ENCODE measurements at places on chromosomes 6 and 20.

GRCh38 chr6:35359744-35360348, 17.5 kb downstream of the PPARD start:
- DNase-seq = no peak

- no peak for DNase-seq
Measured at GRCh38 chr20:11564491-11564890, 353.2 kb upstream of the BTBD3 start.

DNA sequence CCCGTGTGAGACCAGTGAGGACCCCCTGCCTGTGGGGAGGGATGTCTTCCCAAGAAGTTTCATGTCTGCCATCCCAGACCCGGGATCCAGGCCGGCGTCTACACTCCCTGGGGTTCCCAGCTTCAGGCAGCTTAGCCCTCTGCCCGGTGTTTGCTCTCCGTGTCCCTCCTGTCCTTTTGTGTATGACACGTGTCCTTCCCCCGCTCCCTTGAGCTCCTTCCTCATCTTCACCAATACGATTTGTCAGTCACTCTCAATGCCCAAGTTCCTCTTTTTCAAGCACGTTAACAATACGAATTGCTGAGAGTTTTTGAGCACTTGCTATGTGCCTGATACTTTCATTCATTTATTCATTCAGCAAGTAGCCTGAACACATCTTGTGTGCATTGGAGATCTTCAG, 115.6 kb upstream of the PTPN1 start:
- DNase-seq = no peak

GRCh38 chr6:3052481-3053230, 15.6 kb upstream of the RIPK1 start:
- DNase-seq = no peak

DNA sequence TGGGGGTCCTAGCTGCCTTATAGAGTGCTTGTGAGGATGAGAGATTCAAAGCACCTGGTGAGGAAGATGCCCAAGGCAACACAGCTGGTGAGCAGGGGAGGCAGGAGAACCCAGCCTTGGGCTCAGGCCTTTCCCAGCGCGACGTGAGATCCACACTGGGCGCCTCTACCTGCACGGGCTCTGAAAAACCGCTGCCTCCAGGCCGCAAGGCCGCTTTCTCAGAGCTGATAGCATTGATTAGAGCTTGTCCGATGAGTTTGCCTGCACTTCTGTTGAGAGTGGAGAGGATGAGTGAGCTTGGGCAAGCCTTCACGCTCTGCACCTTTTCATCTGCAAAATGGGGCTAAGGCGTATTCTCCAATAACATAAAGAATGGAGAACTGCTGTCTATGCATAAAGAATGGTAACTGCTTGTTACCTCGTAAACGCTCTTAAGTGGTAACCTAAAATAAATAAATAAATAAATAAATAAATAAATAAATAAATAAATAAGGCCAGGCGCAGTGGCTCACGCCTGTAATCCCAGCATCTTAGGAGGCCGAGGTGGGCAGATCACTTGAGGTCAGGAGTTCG, 916 bp downstream of the PABPC1L start:
- no peak for DNase-seq

DNA sequence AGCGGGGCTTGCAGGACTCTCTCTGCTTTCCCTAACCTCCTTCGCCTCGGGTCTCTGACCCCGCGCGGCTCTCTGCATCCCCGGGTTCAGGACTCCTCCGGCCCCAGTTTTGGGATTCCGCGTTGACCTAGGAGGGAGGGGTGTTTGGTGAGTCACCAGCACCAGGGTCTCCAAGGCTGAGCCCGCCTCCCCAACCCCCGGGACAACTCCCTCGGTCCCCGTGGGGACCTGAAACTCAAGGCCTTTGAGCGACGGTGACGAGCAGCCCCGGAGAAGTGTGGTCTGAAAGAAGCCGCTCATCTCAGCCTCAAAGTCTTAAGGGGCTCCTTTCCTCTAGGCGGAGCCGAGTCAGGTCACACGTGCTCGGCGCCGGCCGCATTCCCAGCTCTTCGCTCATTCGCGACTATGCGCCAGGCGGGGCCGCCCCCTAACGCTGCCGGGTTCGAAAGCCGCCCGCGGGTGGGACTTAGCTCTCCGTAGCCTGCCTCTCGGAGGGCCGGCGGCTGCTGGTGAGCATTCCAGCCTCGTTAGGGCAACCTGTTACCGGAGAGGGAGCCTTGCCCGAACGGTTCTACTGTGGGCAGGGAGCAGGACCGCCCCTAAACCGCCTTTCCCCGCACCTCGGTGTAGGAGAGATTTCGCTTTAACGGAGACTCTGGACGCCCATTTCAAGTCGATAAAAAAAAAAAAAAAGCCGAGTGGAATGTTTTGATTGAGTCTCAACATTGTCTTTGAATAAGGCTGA, 3.0 kb upstream of the PRDM13 start:
- peak; percentile 19 for DNase-seq

- no peak for DNase-seq
Measured at GRCh38 chr6:121680058-121680457, 244.6 kb downstream of the GJA1 start.

GRCh38 chr6:91167846-91168245, 581.0 kb upstream of the MAP3K7 start:
- DNase-seq = no peak

- DNase-seq = no peak
Measured at GRCh38 chr20:20743511-20744169, 31.2 kb upstream of the RALGAPA2 start.

GRCh38 chr6:17442196-17442595, 48.8 kb downstream of the CAP2 start:
- no peak for DNase-seq

DNA sequence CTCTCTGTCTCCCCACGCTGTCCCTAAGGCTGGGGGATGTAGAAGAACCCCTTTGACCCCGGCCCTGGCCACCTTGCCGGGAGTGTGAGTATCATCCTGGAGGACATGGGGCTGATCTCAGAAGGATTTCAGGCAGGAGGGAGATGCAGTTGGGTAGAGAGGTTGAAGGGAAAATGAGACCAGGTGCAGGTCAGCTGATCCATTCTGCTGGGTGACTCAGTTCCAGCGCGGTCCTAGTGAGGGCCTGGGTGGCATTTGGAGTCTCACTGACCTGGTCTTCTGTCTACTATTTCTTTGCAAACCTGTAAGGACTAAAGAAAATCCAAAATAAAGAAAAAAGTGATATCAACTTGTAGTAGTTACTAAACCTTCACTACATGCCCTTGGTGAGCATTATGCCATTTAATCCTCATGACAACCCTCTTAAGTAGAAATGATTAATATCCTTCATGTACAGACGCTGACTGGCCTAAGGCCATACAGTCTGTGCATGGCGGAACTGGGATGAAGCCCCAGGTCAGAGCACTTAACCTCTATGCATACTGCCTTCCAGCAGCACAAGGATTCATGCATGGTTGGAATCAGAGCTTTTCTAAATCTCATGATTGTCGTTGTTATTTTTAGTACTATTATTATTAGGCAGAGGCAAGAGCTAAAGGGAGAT, 106.3 kb downstream of the ZDHHC14 start:
- DNase-seq = no peak

DNA sequence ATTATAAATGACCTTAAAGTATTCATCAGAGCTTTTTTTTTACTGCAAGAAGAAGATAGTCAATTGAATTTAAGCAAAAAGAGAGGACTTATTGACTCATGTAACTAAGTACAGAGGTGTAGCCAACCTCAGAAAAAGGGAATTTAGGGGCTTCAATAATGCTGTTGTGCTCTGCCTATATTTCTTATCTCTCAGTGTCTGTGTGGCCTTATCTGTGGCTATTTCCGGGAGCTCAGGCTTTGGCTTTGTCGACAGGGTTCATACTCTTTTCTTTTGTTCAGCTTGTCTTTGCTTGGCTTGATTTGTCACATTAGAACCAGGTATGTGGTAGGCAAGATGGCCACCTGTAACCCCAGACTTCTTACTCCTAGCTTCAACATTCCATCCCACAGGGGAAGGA, 38.6 kb upstream of the FABP7 start:
- DNase-seq = no peak

DNA sequence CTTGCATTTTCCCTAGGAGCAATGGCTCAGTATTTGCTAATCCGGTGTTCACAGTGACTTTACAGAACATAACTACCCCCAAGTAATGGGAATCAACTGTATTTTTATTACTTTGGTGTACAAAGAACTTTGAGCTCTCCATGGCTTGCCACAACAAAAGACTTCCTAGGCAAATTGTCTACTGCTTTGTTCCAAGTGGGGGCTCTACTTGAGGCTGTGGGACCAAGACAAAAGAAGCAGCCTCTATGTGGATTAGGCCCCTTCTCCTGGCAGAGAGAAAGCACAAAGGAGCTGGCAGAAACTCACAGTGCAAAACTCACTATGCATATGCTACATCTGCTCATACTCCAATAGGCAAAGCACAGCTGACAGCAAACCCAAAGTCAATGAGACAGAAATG, 853 bp downstream of the WFDC8 start:
- DNase-seq = no peak

DNA sequence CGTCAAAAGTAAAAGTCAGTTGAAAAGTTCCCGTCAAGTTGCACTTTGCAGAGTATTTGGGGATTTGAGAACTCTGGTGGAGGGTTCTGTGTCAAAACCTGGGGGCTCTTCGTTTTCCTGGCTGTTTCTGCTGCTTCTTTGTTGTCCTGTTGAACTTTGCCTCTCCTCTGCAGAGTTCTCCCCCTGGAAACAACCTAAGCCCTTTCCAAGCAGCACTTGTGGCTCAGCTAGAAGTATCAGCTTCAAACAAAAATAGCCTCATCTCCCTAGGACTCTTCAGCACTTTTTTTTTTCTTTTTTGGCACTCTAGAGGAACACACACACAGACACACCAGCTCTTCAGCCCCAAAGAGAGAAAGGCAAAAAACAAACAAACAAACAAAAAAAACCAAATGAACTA, at the start of gene TRDN:
Gene TRDN, minus strand, starts transcription at position 169 of the 400 bp plus-strand sequence. CDS start 175 bp downstream, outside the sequence.
- no peak for DNase-seq

DNA sequence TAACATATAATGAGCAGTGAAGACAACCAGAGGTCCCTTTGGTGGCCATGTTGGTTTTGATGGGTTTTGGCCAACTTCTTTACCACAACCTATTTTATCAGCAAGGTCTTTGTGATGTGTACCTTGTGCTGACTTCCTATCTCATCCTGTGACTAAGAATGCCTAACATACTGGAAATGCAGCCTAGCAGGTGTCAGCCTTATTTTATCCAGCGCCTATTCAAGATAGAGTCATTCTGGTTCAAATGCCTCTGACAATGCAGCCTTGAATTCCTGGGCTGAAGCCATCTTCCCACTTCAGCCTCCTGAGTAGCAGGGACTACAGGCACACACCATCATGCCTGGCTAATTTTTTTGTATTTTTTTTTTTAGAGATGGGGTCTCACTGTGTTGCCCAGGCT, 7.8 kb upstream of the TRIM38 start:
- no peak for DNase-seq

DNA sequence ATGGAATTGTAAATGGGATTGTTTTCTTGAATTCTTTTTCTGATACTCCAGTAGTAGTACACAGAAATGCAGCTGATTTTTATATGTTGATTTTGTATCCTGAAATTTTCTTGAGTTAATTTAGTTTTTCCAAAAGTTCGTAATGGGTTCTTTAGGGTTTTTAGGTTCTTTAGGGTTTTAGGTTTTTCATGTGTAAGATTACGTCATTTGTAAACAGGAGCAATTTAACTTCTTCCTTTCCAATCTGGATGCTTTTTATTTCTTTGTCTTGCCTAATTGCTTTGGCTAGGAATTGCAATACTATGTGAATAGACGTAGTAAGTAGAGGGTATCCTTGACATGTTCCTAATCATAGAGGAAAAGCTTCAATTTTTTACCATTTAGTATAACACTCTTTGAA, 568.6 kb downstream of the MMUT start:
- DNase-seq = no peak

GRCh38 chr6:154403788-154404187, 47.2 kb upstream of the IPCEF1 start:
- DNase-seq = no peak

GRCh38 chr6:36460916-36461315, 18.1 kb downstream of the KCTD20 start:
- DNase-seq = no peak

GRCh38 chr20:32457479-32457986, 99.4 kb downstream of the ASXL1 start:
- no peak for DNase-seq

DNA sequence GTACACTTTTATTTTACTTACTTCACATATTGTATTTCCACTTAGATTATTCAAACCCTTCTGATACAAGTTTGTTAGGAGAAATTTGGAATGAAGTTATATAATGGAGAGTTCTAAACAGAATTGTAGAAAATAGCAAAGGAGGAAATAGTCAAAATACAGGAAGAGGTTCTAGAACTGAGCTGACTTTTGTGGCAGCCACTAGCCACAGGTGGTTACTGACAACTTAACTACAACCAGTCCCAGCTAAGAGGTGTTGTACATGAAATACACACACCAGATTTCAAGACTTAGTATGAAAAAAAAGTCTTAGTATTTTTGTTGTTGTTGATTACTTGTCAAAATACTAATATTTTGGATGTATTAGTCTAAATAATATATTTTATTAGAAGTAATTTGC, 727.4 kb upstream of the CITED2 start:
- no peak for DNase-seq

DNA sequence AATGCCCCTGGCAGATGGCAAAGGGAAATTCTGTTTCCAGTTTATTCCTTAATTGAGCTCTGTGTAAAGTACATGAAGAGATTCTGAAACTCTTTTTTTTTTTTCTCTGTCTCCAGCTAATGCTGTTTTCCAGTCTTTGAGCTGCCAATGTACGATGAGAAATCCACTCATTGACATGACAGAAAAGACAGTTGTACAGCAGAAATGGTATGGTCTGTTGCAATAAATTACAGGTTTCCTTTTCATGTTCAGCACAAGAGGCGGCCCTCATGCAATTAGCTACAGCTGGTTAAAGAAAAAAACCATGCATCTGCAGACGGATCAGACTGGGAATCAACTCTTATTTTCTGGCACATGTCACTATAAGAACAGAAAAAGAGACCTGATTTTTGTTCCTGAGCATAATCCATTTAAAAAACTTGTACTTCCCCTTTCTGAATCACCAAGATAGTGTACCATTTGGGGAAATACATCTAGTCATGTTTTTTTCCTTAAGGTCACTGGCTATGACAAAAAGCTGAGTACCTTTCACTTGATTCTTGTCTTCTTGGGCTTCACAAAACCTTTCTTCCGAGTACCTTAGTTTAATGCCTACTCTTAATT, 289.8 kb upstream of the PREP start:
- DNase-seq = no peak

GRCh38 chr6:30988209-30988825, 4.8 kb downstream of the MUC21 start:
- DNase-seq = no peak

DNA sequence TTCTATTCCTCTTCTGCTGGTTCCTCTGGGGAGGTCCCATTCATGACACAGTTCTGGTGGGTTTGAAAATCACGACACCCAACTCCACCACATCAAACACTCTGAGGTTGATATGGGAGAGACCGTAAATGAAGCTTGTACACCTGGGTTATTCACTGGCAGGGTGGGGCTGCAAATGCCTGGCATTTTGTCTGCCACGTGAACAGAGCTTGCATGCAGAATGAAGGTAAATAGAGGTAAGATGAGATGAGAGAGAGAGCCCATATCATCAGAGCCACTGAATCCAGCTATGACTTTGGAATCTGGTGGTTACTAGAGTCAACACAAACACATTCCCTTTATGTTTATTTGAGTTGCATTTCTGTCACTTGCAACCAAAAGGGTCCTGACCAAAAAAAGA, 97.4 kb downstream of the BANF2 start:
- DNase-seq = no peak
